Karpas-422 (cell line): ENCODE measurements at places on chromosomes 3 and 15. TPM values are rescaled to one million over a fixed set of nuclear protein-coding genes. Genes with fewer than 3 reads are reported as not detected.

- no peak for DNase-seq
Measured at GRCh38 chr3:18018491-18019160, 276.2 kb upstream of the TBC1D5 start.

GRCh38 chr3:78725703-78726246 is 1042.0 kb downstream of the ROBO1 start:
- DNase-seq: no peak

DNA sequence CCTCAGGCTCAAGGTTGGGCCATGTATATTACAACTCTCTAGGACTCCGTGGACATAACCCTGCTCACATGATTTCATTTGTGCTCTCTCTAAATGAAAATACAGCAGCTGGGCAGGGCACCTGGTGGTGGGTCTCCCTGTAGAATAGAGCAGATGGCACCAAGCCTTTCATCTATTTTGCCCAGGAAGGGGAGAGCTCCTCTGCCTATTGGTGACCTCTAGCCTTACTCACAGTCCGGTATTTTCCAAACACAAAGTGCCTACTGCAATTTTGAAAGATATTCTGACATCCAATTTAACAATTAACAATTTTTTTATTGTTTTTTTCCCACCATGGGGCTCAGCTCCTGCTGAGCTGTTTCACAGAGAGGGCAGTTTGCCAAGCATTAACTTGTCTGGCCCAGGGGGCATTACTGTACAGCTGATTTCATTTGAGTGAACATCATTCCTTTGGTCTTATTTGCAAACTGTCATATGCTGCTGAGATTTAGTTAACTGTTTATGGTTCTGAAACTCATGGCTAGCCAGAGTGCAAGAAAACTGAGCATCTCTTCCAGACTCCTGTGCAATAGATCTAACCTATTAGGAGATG is 474.0 kb downstream of the EPHB1 start:
- no peak for DNase-seq

DNA sequence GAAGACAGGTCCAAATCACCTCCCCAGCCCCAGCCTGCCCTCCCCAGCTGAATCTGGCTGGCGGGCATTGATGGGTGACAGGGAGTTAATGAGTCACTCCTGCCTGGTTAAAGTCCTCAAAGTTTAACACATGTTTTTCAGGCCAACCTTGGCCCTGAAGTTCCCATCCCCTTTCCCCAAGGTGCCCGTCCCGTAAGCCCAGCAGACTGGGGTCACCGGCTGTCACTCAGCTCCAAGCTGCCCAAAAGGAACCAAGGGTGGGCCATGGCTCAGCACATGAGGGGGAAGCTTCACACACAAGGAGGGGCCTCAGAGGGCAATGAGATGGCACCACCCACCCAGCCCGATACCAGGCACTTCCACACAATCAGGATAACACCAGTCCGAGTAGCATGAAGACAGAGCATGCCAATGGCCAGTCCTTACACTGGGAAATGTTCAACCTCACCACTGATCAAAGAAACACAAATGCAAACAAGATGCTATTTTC is 10.2 kb upstream of the KLF15 start:
- DNase-seq: no peak

ERICH6 gene
- 0.22 TPM in 1 of 2 replicates, not detected in the other for total RNA-seq
